Pons (tissue), 1 donor: ENCODE measurements at places on chromosomes 11 and 22.

DNA sequence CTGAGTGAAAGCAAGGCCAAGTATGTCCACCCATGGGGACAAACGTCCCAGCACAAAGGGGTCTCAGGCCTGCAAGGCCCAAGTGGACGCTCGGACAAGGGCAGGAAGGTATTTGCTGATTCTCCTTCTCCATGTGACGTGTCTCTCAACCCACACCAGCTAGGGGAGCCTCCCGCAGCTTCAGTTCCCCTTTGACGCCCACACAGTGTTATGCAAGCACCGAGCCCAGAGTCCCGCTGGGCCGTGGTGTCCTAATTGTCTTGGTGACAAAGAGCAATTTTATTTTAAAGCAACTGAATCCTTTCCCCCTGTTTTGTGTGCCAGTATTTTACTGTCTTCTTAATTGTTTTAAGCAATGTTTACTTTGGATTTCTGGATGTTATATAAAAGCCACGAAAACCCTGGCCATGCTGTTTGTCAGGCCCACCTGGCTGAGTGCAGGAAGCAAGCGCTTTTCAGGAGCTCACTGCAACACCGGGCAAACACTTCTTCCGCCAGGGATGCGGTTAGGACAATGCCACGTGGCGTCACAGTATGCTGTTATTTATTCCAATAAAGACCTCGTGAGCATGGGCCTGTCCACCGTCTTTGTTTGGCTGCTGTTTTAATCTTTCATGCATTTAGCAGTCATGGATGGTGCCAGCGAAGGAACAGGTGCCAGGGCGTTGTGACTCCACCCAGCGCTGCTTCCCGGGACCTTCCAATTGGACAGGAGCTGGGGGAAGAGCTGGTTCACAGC lies 8.2 kb upstream of the PARVG start:
- DNase-seq = peak; percentile 71

DNA sequence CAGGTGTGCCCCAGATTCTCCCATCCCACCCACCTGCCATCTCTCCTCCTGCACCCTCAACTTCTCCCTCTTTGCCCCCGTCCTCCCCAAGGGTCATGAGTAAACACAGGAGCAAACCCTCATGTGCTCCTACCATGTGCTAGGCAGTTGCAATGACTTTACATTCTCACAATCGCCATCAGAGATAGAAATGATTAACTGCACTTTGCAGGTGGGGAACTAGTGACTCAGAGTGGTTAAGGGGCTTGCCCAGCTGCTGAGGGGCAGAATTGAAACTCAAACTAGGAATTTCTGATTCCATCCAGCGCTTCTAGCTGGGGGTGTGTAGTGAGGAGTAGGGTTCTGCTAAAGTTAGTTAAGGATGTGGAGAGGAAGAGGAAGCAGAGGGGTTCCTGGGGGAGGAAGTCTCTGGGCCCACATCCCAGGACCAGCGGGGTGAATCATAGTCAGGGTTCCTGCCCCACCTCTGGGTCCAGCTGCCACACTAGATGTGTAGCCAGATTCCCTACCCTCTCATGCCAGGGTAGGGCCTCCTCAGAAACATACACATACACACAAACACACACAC lies 16.0 kb upstream of the PRG2 start:
- no peak for DNase-seq

- no peak for DNase-seq
These were observed 80.5 kb downstream of the PGR start for GRCh38 chr11:101049123-101049522.

DNA sequence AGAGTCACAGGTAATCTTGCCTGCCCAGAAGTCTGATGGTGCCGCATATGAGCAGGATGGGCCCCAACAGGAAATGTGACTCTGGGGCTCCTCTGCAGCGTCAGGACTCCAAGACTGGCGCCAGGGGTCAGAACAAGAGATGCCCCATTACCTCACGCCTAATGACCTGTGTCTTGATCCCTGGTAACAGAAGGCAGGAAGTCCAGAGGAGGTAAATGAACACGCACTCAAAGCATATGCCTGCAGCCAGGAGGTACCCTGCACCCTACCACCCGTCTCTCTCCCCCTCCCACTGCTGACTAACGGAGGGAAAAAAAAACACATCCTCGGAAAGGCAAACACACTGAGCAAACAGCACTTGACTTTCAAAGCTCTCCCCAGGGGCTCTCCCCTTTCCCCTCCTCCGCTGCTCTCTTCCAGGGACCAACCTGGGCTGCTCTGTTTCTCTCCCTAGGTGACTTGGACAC lies 37.3 kb downstream of the ABCC8 start:
- no peak for DNase-seq

GRCh38 chr11:71203681-71204080 lies 48.7 kb downstream of the SHANK2 start:
- DNase-seq = no peak

GRCh38 chr22:50243685-50244419 lies 971 bp downstream of the TUBGCP6 start:
- no peak for DNase-seq

DNA sequence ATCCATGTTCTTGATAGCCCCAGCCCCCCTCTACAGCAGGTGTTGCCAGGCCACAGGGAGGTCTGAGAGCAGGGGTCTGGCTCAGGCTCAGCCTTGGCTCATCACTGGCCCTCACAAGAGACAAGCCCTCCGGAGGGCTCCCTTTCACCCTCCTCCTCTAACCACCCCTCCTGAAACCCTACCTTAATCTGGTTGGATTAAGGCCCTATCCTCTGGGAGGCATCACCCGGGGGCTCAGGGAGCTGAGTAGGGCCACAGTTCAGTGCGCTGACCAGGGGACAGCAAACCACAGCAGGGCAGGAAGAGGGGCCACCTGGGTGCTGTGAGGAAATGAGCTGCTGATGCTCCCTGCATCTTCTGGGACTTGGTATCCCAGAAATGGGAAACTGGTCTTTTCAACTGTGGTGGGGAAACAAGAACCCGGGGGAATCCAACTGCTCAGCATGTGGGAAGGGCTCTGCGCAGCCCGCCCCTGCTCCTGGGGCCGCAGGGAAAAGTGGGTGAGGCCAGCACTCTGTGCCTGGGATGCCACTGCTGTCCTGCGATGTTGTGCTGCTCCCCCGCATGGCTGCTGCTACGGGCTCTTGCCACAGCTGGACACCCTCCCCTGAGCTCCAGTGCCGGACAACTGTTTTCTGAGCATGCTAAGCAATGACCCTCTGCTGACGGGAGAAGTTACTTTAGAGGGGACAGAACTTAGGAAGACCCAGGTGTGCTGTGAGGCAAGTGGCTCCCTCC lies 17.5 kb downstream of the ADORA2A start:
- DNase-seq = no peak

GRCh38 chr11:538431-539051 lies 1.2 kb downstream of the LRRC56 start:
- no peak for DNase-seq

DNA sequence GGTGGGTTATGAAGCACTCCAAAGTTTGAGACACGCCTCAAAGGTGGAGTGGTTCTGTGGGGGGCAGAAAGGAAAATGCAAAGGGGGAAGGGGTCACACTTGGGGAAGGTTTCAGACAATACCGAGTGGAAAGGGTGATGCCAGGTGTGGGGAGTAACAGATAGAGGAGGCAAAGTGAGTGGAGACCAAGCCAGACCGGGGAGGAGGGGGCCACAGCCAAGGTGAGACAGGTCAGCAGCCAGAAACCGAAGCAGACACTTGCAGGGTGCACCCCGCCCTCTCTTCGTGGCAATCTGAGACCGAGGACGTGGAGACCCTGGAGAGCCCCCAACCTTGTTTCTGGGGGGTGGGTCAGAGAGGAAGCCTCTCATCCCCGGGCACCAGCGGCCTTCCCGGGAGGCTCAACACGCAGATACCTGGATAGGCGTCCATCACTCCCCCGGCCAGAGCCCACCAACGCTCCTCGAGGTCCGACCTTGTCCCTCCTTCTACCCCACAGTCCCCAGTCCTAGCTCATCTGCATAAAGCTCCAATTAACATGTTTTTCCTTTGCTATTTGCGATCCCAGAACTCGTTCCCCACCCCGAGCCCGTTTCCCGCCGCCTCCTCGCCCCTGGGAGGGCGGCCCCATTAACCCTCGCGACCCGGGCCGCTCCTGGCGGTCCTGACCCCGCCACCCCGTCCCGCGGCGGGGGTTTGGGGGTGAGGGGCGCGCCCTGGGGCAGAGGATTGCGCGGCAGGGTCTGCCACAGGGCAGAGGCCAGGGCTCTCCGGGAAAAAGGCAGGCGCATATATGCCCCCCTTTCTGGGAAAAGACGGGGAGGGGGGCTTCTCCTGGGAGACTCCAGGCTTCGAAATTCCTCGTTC lies 21.8 kb downstream of the RTN4RL2 start:
- no peak for DNase-seq

DNA sequence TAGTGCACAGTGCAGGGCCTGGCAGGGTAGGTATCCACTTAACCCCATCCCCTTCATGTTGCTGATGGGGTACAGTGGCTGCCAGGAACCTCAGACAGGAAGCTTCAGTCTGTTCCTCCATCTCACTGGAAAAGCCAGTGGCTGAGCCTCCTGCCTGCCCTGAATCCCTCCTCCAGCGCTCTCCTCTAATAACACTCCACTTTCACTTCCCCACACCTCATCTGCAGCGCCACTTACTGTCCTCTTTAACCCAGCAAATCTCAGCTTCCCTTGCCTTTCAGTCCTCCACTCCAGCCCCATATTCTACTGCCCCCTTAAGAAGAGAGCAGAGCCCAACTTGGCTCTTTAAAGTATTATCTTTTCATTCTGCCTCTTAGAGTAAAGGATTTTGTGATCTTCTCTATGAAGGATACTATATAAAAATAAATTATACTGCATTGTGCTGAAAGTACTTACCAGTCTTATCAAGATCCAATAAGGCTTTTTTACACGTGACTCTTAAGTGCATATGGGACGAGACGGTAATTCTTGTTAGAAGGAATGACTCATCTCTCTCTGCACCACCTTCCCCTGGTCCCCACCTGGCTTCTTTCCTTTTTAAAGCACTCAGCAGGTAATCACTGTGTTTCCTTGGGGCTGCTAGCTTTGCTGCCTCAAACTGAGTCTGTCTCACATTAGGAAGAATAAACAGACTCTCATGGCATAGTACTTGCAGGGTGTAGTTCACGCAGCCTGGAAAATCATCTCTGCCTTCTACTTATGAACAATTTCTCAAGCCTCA lies 238.0 kb upstream of the NARS2 start:
- DNase-seq = no peak

GRCh38 chr11:132094598-132094997 lies 724.2 kb downstream of the NTM start:
- DNase-seq = no peak

DNA sequence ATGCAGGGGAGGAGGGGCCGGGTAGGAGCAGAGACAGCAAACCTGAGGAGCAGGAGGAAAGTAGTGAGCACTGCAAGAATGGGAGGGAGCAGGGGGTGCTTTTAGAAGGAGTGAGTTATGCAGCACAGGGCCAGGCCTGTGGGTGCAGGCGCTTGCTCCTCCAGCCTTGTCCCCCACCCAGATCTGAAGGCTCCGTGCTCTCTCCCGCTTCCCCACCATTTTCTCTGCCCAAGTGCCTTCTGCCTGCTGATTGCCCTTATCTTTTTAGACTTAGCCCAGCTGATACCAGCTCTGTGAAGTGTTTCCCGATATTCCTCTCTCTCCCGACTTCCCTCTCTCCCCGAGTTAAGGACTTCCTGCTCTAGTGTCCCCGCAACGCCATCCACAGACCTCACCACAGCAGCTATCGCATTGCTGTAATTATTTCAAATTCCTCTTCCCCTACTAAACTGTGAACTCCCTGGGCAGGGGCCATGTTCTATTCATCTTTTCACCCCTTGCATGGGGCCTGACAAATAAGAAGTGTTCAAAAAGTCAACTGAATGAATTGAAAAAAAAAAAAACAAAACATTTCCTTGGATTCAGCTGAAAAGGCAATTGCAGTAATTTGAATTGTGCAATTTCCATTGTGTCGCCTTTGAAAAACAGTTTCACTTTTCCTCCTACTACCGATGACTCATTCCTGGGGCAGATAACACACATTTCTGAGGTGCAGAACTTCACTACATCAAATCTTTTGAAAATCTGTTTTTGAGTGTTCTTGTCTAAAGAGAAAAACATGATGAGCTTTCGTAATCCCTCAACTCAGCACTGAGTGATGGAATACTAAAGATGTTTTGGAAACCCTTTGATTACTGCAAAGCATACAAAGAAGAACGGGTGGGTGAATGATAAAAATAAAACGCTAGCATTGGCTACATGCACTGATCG lies 69.7 kb upstream of the BMAL1 start:
- peak; percentile 15 for DNase-seq

- peak; percentile 90 for DNase-seq
These were observed 328.8 kb upstream of the PITPNB start for GRCh38 chr22:28247667-28248363.

DNA sequence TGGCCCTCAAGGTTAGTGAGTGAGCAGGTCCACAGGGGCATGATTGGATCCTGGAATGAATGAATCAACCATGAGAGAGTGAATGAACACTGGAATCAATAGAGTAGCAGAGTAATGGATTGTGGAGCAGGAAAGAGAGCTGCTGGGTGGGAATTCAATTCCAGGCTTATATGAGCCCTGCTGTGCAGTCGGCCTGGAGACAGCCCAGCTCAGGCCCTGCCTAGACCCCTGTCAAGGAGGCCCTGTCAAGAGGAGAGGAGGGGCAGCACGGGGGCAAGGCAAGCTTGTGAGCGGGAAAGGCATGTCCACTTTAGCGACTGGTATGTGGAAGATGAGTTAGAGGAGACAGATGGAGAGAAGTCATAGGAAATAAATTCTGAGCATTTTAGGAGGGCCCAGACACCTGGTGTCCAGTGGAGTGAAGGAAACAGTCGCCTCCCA lies 1.3 kb upstream of the FOLR1 start:
- DNase-seq = no peak

DNA sequence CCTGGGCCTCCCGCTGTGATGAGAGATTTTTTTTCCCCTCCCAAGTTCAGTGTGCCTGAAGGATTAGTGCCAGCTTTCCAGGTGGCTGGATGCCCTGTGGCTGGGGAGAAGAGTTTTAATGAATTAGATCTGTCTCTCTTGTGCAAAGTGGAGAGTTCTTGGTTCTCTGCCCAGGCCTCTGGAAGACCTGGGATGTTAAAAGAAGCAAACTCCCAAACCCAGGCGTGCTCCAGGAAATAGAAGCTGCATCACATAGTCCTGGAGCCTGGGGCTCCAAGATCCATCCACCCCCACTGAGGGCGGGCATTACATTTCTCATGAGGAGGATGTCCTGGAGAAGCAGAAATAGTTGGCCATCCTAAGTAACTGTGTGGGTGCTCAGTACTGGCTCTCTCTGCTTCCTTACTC lies 30.6 kb downstream of the SDHAF2 start:
- peak; percentile 57 for DNase-seq

DNA sequence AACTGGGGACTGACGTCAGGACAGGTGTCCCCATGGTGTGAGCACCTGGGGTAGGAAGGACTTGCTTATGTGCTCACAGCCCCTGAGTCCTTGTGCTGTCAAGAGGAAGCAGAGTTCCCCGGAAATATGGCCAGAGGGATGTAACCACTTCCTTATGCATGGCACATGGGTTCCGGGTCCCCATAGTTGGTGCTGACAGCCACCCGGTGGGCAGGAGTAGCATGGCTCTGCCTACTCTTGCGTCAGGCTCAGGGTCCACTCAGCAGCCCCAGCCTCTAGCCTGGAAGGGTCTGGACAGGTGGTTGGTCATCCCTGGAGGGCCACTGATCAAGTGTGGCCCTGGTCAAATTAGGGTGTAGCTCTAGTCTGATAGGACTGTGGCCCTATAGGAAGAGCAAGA lies 42.8 kb upstream of the CCND1 start:
- DNase-seq = peak; percentile 25

GRCh38 chr11:19646308-19646707 lies 66.3 kb upstream of the NAV2 start:
- no peak for DNase-seq
